ENCODE measurements at places on chromosomes 7 and 10.

GRCh38 chr7:73642834-73643233, 18.5 kb upstream of the MLXIPL start:
- DNase-seq: no peak

DNA sequence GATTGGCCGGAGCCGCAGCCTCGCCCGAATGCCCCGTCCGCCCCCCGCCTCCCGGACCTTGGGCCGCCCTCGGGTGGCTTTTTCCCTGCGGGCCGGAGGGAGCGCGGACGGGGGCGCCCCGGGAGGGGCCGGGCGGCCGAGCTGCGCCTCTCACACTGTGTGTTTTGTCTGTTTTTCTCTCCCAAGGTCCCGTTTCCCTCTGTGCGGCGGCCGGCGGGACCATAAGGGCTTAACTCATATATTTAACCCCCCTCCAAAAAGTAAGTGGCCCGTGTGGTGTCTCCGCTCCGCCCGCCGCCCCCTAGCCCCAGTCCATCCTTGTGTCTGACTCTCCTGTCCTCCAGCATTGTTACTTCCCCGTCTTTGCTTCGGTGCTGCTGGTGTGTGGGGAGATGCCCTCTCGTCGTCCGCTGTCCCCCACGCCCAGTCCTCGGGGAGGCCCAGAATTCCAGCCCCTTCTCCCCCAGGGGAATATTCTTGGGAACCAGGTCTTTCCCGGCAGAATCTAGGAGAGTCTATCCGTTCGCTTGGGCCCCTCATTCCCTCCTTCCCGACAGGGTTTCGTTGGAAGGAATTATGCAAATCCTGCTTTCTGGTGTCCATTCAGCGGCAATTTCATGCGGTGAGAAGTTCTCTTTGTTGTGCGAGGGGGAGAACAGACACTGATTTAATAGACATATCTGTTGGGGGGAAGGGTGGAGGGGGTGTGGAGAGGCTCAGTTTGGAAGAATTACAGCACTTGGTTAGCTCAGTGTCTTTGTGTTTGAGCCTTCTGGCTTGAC, 1.3 kb downstream of the LCOR start:
- peak; percentile 71 for DNase-seq

GRCh38 chr7:42614636-42615035, 297.2 kb downstream of the C7orf25 start:
- DNase-seq: no peak

DNA sequence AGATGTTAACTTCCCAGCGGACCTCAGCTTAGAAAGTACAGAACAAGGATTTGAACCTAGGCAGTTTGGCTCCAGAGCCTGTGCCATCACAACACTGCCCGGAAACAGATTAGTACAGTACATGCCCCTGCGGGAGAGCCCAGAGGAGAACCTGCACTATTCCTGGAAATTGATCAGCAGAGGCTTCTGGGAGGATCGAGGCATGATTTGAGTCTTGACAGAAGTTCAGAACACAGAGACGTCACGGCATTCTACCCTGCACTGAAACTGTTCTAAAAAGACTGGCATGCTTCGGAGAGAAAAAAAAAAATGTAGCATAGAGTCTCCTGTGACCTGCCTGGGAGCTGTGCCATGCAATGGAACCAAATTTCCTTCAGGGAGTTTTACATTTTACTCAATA, 9.2 kb upstream of the IL6 start:
- no peak for DNase-seq

DNA sequence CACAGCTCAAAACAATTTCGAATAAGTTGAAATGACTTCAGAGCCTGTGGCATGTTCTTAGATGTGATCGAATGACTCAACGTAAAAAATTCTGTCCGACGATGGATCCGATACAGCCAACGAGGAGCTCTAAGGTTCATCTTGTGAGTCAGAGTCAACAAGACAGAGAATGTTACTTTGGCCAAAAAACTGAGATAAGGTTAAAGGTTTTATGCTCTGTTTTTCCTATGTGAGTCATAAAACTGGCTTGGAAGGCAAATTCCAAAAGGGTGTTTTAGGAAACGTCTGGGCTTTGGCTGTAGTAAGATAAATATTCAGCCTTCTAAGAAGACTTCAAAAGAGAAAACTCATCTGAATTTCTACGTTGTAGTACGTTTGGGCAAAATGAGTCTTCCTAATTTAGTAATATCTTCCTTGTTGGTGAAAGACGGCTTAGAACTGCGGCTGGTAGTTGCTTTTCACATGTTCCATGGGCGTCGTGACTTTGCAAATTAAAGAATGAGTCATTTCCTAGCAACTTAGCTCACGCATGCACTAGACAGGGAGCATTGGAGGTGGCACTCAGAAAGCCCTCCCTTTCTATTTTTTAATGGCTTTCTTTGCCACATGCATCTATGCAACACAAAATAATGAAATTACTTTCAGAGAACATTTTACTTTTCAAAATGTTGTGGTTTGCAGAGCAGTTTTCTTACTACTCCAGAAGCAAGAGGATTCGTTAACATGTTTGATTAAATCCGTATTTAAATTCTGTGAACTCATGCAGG, 28.2 kb downstream of the PFKP start:
- peak; percentile 83 for DNase-seq

Data from mesendoderm (in vitro differentiated cells).